Hematopoietic multipotent progenitor cell treated with erythropoietin and hydrocortisone succinate and interleukin-3 and kit ligand, for 8 days (in vitro differentiated cells): ENCODE measurements at places on chromosomes 3 and 15.

- DNase-seq: no peak
Measured at GRCh38 chr15:23855947-23856346, 168.8 kb upstream of the NDN start.

DNA sequence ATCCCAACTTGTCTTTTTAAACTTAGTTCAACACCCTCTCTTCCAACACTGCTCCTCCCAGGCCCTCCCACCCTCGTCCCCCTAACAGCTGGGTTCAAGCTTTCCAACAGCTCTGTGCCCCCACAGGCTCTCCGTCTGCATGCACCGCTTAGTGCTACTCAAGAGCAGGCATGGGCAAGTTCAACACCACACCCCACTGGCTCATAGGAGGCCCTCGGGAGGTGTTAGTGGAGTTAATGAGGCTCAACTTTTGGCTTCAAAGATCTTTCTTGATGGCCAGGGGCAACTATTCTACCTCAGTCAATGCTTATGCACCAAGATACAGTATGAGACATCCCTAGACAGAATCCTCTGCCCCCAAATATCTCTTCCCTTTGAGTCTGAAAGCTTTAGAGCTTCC is 114.4 kb downstream of the ANP32A start:
- peak; percentile 11 for DNase-seq

GRCh38 chr15:34578283-34578674 is 5.2 kb downstream of the GOLGA8B start:
- no peak for DNase-seq

DNA sequence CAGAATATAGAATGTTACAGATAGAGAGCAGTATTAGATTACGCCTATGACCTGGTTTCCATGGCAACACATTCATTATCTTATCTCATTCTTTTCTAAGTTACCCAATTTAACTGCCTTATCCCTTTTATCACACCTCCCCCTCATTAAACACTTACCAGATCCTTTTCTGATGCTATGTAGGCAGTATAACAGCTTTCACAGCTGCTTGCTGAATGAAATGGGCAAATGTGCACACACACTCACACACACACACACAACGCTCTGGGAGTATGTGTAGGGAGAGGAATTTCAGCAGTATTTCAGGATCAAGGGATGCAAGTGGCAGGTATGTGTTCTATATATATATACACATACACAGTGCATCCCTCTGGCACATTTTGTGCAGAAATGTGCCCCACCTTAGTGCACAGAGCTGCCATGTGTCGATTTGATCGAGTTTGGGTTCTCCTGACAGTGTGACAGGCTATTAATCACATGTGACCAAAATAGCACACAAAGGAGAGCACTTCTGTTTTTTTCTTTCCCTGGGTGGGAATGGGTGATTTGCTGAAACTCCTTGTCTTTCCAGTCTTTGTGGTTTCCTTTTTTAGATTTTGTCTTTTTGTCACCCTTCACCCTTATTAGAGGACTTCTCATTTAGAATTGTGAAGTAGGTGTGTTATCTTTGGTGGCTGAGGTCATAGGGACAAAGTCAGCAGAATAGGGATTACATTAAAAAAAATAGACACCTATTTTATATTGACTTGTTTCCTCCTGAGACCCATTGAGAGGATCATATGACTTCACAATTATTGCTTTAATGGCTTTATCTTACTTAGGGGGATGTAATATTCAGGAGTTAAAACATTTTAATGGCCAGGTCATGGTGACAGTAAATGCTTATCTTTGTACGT is 553.7 kb downstream of the PDCD6IP start:
- DNase-seq: no peak

DNA sequence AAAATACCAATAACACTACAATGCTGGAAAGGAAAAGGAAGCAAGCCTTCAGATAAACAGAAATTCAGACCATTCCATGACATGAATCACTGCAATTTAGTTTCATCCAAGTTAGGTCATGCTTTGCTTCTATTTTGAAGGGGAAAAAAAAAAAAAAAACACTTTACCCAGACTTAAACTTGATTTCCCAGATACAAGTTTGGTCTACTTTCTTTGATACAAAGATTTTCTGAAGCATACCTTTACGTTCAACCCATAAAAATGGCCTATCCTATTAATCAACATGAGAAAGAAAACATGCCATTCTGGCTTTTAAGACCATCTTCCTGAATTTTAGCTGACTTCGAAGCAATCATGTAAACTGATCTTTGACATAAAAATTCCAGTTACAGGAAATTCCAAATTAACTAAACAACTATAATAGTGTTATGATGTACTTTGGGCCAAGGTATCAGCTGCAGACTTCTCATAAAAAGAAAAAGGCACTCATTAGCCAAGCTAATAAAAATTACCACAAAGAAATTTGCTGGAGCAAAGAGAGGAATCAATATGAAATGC is 12.6 kb downstream of the OSBPL10 start:
- no peak for DNase-seq

GRCh38 chr15:48563934-48564333 is 81.6 kb downstream of the FBN1 start:
- DNase-seq: no peak

- DNase-seq: no peak
Measured at GRCh38 chr3:69288161-69288895, 97.6 kb downstream of the FRMD4B start.

DNA sequence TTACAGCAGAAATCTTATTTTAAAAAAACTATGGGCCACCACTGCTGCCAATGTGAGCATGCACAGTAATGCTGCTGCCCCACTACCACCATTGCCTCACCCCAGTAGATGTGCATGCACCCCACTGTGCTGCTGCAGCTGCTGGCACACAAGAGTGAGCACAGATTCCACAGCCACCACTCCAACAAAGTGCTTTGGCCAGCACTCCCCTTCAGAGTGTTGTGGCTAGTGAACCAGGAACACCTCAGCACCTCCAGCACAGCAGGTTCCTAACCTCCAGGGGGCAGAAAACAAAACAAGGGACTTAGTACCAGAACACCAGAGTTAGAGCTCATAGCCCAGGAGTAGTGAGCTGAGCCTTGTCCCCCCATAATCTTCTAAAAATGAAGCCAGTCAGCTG is 629.6 kb downstream of the PYDC2 start:
- DNase-seq: no peak

DNA sequence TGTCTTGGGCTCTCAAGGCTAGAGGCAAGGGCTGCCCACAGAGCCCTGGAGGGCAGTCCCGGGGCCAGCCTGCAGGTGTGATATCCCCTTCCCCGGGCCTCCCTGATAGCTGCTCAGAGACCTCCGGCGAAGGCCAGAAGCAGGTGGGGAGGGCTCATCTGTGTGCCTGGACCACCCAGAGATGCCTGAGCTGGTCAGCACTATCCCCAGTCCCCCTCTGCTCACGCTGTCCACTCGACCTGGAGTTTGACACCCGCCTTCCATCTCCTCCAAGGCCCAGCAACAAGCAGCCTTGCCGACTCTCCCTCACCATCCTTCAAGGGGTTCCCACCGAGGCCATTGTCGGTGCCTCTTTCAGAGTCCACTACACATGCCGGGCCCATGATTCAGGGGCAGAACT is 39.4 kb downstream of the DNAH1 start:
- no peak for DNase-seq

DNA sequence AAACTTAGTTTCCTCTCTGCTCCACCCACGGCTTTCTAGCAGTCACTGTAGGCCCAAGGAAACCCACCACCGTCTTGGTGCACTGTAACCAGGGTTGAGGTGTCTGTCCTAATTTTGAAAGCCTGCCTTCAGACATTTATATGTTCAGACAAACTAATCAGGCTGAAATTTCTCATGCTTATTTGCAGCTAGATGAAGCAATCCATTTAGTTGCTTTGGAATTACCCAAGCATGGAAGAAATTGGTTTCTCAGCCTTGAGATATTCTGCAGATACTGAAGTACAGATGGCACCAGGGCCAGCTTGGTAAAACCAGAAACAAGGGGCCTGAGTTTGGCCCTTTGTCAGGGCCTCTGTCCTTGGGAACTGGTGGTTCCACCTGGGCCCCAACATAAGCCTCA is 105.4 kb downstream of the CACNA1D start:
- DNase-seq: no peak

GRCh38 chr3:186849374-186849975 is 7.0 kb downstream of the ADIPOQ start:
- peak; percentile 71 for DNase-seq

GRCh38 chr15:77030048-77030927 is 35.4 kb downstream of the PSTPIP1 start:
- DNase-seq: no peak

- no peak for DNase-seq
Measured at GRCh38 chr3:52330194-52330805, 14.2 kb downstream of the DNAH1 start.

- no peak for DNase-seq
Measured at GRCh38 chr3:190941694-190942260, 79.3 kb upstream of the GMNC start.

- no peak for DNase-seq
Measured at GRCh38 chr15:32838820-32839219, 121.0 kb downstream of the GREM1 start.

- no peak for DNase-seq
Measured at GRCh38 chr15:41832875-41833274, 5.0 kb downstream of the JMJD7 start.

DNA sequence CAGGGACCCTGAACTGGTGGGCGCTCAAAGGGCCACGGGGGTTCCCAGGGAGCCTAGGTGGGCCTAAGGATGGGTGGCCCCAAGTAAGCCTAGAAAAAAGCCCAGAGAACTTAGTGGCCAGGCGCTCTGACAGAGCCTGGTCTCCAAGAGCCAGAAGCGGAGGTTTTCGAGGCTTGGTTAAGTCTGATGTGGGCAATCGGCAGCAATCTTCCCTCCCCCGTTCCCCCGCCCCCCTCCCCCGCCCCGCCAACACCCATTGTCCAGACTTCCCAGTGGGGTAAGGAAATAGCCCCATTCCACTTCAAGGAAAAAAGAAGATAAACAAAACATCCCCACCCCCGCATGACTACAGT is 6.7 kb downstream of the EOMES start:
- no peak for DNase-seq

GRCh38 chr15:71735385-71735757 is 75.0 kb upstream of the NR2E3 start:
- DNase-seq: no peak

GRCh38 chr3:31610700-31611275 is 78.1 kb downstream of the STT3B start:
- DNase-seq: peak; percentile 46

GRCh38 chr15:74040109-74040850 is 42.1 kb downstream of the GOLGA6A start:
- DNase-seq: no peak

- no peak for DNase-seq
Measured at GRCh38 chr3:126665959-126666657, 11.2 kb upstream of the TXNRD3 start.

DNA sequence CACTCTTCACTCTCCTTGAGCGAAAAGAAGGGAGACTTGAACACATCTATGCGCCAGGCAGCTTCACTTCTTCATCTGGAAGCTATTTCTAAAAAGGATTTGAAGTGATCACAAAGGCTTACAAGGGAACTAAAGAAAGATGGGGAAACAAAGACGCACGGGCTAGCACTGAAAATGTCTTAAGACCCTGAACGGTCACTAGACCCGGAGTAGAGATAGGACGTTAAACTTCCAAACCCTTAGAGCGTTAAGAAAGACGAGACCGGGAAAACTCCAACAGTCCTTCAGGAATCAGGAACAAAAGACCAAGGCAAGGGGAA is 47.5 kb upstream of the EPHB3 start:
- no peak for DNase-seq
